PC-9 (cell line): ENCODE measurements at places on chromosomes 2 and 18. TPM values are rescaled to one million over a fixed set of nuclear protein-coding genes. Genes with fewer than 3 reads are reported as not detected.

GLS gene
- 66.4 and 68.5 TPM in 2 replicates for total RNA-seq

GAD1 gene
- 3.5 and 4.3 TPM in 2 replicates for total RNA-seq

SPP2 gene
- not detected in 2 replicates for total RNA-seq

STK11IP gene
- total RNA-seq, result 40.6 and 42.5 TPM in 2 replicates

KIDINS220 gene
- total RNA-seq, result 11.0 and 13.9 TPM in 2 replicates

MATN3 gene
- total RNA-seq, result 1.0 and 1.9 TPM in 2 replicates

TFCP2L1 gene
- total RNA-seq, result 4.6 and 7.0 TPM in 2 replicates

CETN1 gene
- not detected in 2 replicates for total RNA-seq

ATP8B1 gene
- 16.7 and 23.4 TPM in 2 replicates for total RNA-seq

INPP5D gene
- 0.55 and 0.74 TPM in 2 replicates for total RNA-seq

MAPRE2 gene
- 9.1 and 10.9 TPM in 2 replicates for total RNA-seq
